ENCODE measurements at places on chromosomes 1 and 21.

DNA sequence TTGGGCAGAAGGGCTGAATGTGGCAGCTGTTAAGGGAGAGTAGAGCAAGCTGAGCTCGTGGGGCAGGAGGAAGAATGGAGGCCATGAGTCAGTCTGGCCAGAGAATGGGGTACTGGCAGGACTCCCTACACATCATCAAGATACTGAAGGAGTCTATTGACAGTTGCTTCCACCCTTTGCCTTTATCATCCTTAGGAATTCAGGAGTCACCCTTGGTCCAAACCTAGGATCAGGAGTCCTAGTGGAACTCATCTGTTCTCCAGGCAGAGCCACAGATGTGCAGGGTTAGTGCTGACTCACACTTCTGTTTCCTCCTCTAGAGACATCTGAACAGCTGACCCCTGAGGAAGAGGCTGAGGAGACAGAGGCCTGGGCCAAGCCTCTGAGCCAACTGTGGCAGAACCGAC is 18.7 kb upstream of the ST3GAL3 start:
- DNase-seq = no peak

DNA sequence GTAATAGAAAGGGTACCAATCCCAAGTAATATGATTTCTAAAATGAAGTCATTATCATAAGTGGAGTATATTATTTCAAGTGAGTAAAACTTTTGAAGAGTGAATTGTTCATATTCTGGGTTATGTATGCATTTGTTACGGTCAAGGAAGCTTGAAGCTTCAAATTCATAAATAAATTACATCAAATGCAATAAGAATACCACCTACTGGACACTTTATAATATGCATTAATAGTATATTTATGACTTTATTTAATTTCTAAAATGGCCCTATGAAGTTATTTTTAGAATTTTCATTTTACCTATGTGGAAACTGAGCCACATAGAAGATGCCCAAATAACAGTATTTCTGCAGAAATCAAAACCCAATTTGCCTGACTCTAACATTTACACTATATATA is 260.6 kb downstream of the SMYD3 start:
- no peak for DNase-seq

GRCh38 chr1:31181515-31182343 is 58.0 kb downstream of the NKAIN1 start:
- no peak for DNase-seq

DNA sequence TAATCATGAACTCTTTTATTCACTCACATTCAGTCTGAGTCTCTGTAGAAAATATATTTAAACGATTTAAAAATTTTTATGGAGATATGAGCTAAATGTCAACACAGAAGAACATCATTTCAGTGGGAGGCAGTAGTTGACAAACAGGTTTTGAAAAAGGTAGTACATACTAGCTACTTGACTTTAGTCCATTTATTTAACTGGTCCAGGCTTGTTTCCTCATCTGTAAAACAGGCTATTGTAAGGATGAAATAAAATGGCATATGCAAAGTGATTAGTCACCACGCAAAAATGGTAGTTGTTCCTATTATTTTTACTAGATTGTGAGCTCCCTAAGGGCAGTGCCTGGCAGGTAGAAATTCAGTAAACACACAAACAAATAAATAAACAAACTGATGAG is 75.2 kb downstream of the NTPCR start:
- no peak for DNase-seq

DNA sequence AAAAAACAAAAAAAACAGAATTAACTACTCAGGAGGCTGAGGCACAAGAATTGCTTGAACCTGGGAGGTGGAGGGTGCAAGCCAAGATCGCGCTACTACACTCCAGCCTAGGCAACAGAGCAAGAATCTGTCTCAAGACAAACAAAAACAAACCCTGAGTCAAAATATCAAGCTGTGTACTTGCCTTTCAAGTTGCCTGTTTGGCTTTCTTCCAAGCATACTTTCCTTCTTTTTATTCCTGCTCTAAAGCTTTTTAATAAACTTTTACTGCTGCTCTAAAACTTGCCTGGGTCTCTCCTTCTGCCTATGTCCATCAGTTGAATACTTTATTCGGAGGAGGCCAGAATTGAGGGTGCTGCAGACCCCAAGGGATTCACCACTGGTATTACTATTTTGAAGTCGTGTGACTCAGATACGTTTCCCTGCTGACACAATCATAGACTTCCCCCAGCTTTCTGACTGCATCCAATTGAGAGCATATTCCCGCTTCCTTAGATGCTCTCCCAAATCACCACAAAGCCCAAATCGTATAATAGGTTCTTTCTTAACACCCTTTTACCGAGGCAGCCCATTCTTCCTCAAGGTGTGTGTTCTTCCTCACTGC is 3.5 kb upstream of the ACBD6 start:
- DNase-seq = no peak

Data from activated CD4-positive, alpha-beta T cell treated with anti-CD3 and anti-CD28 coated beads, Interleukin-2, amount 50 U/mL, for 24 hours (primary cell).